H9 (cell line): ENCODE measurements at places on chromosomes 11 and 22. TPM values are rescaled to one million over a fixed set of nuclear protein-coding genes. Genes with fewer than 3 reads are reported as not detected.

The ARHGAP8 gene
- total RNA-seq, result 29.3 and 35.4 TPM in 2 replicates

- H3K4me1 ChIP-seq, result no peaks in the 10 kb centered on the region
- DNase-seq, result no peak
- no peak overlapping the region for H3K4me3 ChIP-seq
- H3K27me3 ChIP-seq, result no peaks in the 10 kb centered on the region
- no peak overlapping the region for H3K27ac ChIP-seq
- no peaks in the 10 kb centered on the region for H3K36me3 ChIP-seq
Measured at GRCh38 chr22:49081926-49082325, 745.7 kb downstream of the BRD1 start.

GRCh38 chr22:46815896-46816731 is 53.7 kb downstream of the TBC1D22A start:
- peaks cover 9% of the 10 kb centered on the region for H3K36me3 ChIP-seq
- no peaks in the 10 kb centered on the region for H3K27me3 ChIP-seq
- H3K27ac ChIP-seq, result no peak overlapping the region
- H3K4me3 ChIP-seq, result no peak overlapping the region

DNA sequence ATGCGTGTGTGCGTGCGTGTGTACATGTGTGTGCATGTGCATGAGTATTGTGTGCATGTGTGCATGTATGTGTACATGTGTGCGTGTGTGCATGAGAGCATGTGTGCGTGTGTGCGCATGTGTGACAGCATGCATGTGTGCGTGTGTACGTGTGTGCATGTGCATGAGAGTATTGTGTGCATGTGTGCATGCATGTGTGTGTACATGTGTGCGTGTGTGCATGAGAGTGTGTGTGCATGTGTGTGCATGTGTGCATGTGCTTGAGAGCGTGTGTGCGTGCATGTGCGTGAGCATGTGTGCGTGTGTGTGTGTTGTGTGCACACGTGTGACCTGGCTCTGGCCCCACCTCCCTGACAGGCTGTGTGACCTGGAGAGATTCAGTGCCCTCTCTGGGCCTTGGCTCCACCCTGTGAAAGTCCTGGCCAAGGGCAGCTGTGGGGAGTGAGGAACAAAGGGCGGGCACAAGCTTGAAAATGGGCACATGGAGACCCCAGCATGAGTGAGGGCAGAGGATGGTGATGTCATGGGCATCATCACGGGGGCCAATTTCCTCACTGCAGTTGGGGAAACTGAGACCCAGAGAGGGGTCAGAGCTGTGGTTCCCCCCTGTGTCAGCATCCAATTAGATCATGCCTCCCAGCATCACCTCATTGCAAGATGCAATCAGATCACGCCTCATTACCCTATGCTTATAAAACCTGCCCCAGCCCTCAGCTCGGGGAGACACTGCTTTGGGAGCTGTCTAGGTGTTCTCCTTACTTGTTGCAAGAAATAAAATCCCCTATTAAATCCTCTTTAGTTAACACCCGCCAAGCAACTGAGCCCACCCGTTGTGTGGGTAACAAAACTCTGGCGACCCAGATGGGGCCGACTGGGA is 658 bp downstream of the ACY3 start:
- no peaks in the 10 kb centered on the region for H3K4me1 ChIP-seq
- no peaks in the 10 kb centered on the region for H3K27me3 ChIP-seq
- no peak overlapping the region for H3K27ac ChIP-seq
- peak overlapping the region; percentile 20; the same call in 1 of the 3 replicates for H3K4me3 ChIP-seq

The OR4D6 gene
- total RNA-seq, result not detected in 2 replicates

DNA sequence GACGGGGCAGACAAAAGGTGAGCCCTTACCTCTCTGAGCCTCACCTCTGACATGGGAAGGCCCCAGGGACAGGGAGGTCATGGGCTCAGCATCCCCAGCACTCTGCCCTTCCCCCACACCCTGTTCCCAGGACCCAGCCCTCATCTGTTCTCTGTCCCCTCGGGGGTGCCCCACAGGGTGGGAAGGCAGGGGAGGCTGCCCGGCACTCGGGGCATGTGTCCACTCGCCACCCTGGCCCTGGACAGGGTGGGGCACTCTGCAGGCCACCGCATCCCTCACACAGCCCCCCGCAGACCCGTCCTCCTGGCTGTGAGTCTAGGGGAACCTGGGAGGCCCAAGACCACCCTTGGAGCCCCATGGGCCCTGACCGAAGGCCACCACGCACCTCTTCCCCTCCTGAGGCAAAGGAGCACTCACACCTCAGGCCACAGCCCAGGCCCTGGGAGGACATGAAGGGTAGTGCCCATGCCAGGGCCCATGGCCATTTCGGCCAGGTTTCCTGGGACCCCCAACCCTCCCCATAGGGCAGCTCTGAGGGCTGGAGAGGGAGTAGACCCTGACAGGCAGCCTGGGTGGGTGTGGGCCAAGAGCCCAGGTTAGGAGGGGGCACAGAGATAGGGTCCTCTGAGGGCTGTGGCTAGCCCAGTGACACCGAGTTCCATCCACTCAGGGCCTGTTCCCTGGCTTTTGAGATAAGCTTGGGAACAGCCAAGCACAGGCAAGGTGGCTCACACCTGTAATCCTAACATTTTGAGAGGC is 193.1 kb downstream of the IGLL1 start:
- no peak for DNase-seq
- H3K36me3 ChIP-seq, result no peaks in the 10 kb centered on the region
- no peak overlapping the region for H3K27ac ChIP-seq
- H3K4me3 ChIP-seq, result no peak overlapping the region
- no peaks in the 10 kb centered on the region for H3K4me1 ChIP-seq

- no peaks in the 10 kb centered on the region for H3K27me3 ChIP-seq
- DNase-seq, result peak; percentile 54
- no peaks in the 10 kb centered on the region for H3K36me3 ChIP-seq
- no peaks in the 10 kb centered on the region for H3K4me1 ChIP-seq
- no peak overlapping the region for H3K27ac ChIP-seq
Measured at GRCh38 chr11:36818410-36818809, 220.4 kb upstream of the RAG2 start.

- peak; percentile 76 for DNase-seq
- H3K4me3 ChIP-seq, result no peak overlapping the region
- H3K27ac ChIP-seq, result no peak overlapping the region
- H3K4me1 ChIP-seq, result no peaks in the 10 kb centered on the region; the same call in 1 of the 2 replicates
- H3K27me3 ChIP-seq, result no peaks in the 10 kb centered on the region
Measured at GRCh38 chr22:39292561-39293074, 26.8 kb downstream of the RPL3 start.

The OR52N4 gene
- total RNA-seq, result not detected in 2 replicates

GRCh38 chr11:119421351-119421750 is 1.6 kb downstream of the THY1 start:
- H3K36me3 ChIP-seq, result peaks cover 39% of the 10 kb centered on the region
- peak overlapping the region; percentile 95 for H3K4me3 ChIP-seq
- H3K4me1 ChIP-seq, result peaks cover 20% of the 10 kb centered on the region
- no peaks in the 10 kb centered on the region for H3K27me3 ChIP-seq
- H3K27ac ChIP-seq, result peak overlapping the region; percentile 3

DNA sequence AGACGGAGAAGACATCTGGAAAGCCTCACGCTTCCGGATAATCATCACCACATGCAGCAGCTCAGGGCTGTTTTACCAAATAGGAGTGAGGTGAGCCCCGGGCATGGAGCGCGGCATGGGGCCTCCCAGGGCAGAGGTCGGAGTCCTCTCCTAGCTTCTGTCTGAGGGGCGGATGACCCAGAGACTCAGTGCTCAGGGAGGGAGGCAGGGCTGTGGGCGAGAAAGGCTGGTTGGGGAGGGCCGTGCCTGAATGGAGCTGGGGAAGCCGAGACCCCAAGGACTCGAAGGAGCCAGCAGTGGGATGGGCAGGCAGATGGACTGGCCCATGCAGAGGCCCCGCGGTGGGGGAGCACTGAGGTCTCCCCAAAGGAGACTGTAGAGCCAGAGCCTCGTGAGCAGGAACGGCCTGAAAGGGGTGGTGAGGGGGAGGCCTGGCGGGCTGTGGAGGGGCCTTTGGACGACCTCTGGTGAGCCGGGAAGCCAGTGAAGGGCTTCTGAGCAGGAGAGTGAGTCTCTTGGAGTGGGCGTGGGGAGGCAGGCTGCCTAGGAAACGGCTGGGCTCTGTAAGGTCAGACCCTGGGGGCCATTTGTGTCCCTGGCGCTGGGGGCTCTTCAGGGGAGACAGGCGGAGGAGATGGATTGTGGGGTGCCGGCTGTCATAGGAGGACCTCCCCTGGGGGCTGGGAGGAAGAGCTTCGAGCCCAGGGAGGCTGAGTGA is 24.7 kb upstream of the PANX2 start:
- H3K27me3 ChIP-seq, result no peaks in the 10 kb centered on the region
- DNase-seq, result no peak
- no peaks in the 10 kb centered on the region for H3K4me1 ChIP-seq
- no peaks in the 10 kb centered on the region for H3K36me3 ChIP-seq
- H3K27ac ChIP-seq, result no peak overlapping the region

DNA sequence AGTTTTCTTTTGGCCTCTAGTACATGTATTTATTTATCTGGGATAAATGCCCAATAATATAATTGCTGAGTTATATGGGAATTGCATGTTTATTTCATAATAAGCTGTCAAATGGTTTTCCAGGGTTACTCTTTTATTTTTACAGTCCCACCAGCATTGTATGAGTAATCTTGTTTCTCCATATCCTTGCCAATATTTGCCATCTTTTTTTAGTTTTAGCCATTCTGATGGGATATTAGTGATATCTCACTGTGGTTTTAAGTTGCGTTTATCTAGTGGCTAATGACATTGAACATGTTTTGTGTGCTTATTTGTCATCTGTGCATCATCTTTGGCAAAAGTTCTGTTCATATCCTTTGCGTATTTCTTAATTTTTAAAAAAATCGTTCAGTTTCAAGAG is 372.8 kb upstream of the CCDC179 start:
- H3K27me3 ChIP-seq, result no peaks in the 10 kb centered on the region
- H3K27ac ChIP-seq, result no peak overlapping the region
- no peaks in the 10 kb centered on the region for H3K36me3 ChIP-seq
- no peak overlapping the region for H3K4me3 ChIP-seq

The OR2AT4 gene
- total RNA-seq, result not detected in 2 replicates

The ELMOD1 gene
- 0.61 and 0.81 TPM in 2 replicates for total RNA-seq

The PHOX2A gene
- 1.1 and 1.4 TPM in 2 replicates for total RNA-seq

DNA sequence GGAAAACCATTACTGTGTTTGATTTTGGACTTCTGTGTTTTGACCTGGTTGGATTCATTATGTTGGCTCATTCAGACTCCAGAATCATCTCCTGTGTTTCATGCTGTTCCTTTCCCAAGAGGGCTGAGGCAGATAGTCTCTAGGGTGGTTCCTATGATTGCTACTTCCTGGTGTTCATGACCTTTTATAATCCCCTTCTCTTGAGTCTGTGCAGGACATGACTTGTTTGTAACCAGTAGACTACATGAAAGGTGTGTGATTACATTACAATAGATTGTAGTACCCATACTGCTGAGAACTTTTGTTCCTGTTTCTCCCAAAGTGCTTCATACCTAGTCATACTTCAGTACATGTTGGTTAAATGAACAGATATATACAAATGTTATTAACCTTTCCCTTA is 700.6 kb downstream of the METTL15 start:
- H3K36me3 ChIP-seq, result no peaks in the 10 kb centered on the region
- no peaks in the 10 kb centered on the region for H3K27me3 ChIP-seq
- no peak overlapping the region for H3K4me3 ChIP-seq
- no peak for DNase-seq
- peaks cover 3% of the 10 kb centered on the region; the same call in 1 of the 2 replicates for H3K4me1 ChIP-seq
- no peak overlapping the region for H3K27ac ChIP-seq

The YPEL1 gene
- total RNA-seq, result 5.4 and 8.1 TPM in 2 replicates

DNA sequence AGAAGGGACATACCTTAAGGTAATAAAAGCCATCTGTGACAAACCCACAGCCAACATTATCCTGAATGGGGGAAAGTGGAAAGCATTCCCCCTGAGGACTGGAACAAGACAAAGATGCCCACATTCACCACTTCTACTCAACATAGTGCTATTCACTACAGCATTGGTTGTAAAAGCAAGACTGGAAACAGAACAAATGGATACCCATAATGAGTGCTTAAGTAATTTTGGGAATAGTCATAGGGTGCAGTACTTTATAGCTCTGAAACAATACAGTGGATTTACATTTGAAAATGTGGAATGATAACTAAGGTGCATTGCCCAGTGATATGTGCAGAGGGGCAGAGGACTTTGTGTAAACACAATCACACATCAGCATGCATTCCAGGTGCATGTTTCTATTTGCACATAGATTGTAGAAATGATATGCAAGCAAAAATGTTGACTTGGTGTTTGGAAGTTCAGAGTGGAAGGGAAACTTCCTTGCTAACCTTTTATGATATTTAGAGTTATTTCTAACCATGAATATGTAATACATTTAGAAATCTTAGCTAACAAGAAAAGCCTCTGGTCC is 112.3 kb downstream of the IGLL1 start:
- no peaks in the 10 kb centered on the region for H3K27me3 ChIP-seq
- H3K4me1 ChIP-seq, result no peaks in the 10 kb centered on the region
- H3K27ac ChIP-seq, result no peak overlapping the region

DNA sequence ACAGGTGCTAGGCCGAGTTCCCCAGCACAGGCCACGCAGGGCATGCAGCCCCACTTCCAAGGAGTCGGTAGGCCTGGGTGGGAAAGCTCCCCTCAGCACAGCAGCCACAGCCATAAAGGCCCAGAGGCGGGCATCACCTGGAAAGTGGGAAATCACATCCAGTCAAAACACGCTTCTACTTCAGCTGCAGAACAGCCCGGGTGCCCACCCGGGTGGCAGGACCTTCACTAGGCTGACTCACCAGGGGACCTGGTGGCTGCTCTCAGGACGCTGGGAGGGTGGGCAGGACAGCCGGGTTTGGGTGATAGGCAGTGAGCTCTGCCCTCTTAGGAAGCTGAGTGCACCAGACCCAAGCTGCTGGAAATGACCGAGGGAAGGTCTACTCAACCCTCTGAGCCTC is 7.3 kb downstream of the KIAA0930 start:
- no peak overlapping the region for H3K27ac ChIP-seq
- no peaks in the 10 kb centered on the region for H3K27me3 ChIP-seq
- peaks cover 4% of the 10 kb centered on the region; the same call in 1 of the 3 replicates for H3K36me3 ChIP-seq
- no peak for DNase-seq

DNA sequence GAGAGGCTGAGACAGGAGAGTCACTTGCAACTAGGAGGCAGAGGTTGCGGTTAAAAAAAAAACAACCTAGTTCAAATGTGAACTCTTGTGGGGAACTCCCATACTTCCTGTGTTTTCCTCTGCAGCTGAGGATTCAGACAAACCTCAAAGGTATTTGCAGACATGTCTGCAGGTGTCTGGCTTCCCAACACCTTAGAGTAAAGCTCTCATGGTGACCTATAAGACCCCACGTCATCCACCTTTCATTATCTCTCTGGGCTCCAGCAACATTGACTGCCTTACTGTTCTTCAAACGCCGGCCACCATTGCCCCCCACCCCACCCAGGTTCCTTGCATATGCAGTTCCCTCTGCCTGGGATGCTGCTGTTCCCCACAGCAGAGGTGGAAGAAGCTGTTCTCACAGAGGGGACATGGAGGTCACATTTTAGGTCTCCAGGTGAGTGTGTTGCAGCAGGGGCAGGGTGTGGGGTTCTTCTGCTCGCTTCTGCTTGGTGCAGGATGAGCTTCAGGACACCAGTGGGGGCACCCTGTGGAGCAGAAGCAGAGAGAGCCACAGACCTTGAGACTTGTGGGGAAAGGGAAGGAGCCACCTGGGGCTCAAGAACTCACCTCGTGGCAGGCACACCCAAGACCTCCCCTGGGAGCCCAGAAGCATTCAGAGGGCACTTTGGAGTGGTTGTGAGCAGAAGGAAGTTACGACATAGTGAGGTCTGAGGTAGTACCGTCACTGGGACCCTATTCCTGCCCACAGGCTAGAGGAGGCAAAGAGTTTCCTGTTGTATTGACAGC is 203.2 kb downstream of the CSNK2A3 start:
- no peaks in the 10 kb centered on the region for H3K27me3 ChIP-seq
- H3K4me3 ChIP-seq, result no peak overlapping the region
- no peaks in the 10 kb centered on the region for H3K36me3 ChIP-seq
- DNase-seq, result no peak
- peaks cover 3% of the 10 kb centered on the region; the same call in 1 of the 2 replicates for H3K4me1 ChIP-seq
- no peak overlapping the region for H3K27ac ChIP-seq
